ENCODE measurements at places on chromosomes 16 and 17.

DNA sequence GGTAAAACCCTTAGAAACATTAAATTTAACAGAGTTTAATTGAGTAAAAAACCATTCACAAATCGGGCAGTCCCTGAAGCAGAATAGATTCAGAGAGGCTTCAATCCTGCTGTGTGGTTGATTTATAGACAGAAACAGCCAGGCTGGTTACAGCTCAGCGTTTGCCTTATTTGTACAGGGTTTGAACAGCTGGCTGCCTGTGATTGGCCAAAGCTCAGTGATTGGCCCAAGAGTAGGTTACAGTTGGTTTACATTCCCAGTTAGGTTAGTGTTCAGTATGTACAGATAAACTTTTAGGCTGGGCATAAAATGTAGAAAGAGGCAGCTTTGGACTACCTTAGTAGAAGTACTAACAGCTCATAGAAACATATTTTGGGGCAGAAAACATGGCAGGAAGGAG, 210.4 kb upstream of the ELAC2 start:
- DNase-seq: no peak

DNA sequence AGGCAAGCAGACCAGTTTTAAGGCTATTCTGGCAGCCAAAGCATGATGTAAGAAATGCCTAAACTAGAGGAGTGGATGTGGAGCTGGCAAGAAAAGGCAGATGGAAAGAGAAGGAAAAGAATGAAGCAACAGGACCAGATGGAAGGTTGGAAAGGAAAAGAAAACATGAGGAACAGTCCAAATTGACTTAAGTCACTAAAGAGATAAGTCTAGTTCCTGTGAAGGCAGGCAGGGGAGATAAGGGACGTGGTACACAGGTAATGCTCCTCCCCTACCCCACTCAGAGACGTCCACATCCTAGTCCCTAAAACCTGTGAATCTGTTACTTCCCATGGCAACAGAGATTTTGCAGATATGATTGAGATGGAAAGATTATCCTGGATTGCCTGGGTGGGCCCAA, 43.5 kb downstream of the TEX2 start:
- DNase-seq: no peak

GRCh38 chr16:55039511-55039910, 108.8 kb downstream of the IRX5 start:
- no peak for DNase-seq

- DNase-seq: peak; percentile 56
Observed at GRCh38 chr17:70074956-70075355, at the start of gene KCNJ16. TSS of gene KCNJ16 (plus strand) at chr17:70075225. CDS start at chr17:70132088, 56,863 bp downstream.

DNA sequence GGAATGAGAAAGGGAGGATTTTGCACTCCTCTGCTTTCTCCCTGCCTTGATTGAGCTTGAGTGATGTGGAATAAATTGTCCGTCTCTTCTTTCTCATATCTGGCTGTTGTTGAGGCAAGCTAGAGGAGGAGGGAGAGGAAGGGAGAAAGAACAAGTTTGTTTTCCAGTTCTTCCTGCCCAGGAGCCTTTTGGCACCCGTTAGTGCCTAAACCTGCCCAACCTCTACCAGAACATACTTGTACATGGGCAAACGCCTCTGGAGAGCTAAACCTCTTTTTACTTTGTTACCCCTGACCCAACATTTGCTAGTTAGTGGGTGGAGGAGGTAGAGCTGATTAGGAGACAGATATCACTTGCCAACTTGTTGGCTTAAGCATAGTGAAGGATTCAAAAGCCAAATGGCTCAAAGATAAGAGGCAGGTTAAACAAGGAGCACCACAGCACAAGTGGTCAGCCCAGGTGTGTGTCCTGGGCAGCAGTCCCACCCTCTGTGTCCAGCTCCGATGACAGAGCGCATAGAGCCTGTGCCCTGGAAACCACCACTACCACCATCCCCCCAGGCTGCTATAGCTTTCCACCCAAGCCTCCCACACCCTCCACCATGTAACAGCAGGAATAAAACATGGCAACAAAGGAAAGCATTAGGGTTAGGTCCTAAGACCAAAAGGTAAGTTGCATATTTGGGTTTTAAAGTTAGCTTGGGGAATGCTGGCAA, 6.5 kb downstream of the ODF4 start:
- DNase-seq: no peak

GRCh38 chr17:57523926-57524632, 221.0 kb downstream of the CCDC182 start:
- DNase-seq: no peak

GRCh38 chr16:71514476-71514875, 11.8 kb upstream of the CHST4 start:
- no peak for DNase-seq

GRCh38 chr17:4362141-4362540, 4.3 kb downstream of the UBE2G1 start:
- DNase-seq: no peak

All from left renal cortex interstitium (tissue), 4 donors.